Activated naive CD4-positive, alpha-beta T cell treated with anti-CD3 and anti-CD28 coated beads for 36 hours (primary cell): ENCODE measurements at places on chromosomes 1 and 21.

DNA sequence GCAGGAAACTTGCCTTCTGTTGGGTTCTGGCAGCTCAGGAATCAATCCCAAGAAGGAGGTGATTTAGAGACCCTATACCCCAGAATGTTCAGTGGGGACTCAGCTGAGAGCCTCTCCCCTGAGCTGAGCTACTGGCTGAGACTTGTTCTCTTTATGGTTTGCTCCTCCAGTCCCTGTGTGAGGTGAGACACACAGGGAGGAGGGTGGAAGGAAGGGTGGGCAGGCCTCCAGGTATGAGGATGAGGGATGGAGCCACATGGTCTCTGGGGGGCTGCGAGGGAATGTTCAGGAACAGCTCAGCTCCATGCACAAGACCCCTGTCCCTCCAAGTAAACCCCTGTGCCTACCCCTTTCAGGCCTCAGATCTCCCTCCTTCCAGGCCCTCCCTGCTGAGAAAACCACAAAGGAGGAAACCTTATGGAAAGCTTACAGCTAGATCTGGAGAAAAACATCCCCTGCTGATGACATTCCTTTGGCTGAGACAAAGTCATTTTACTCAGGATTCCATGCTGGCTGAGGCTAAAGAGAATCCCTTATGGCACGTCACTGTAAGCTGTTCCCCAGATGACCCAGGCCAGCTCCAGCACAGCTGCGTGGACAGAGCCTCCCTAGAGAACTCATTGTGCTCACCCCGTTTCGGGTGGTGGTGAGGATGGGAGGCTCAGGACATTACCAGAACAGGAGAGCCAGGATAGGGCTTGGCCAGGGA, 91.5 kb upstream of the IPO9 start:
- DNase-seq, result no peak

- no peak for DNase-seq
Observed at GRCh38 chr1:184810735-184811343, 56.2 kb upstream of the EDEM3 start.

DNA sequence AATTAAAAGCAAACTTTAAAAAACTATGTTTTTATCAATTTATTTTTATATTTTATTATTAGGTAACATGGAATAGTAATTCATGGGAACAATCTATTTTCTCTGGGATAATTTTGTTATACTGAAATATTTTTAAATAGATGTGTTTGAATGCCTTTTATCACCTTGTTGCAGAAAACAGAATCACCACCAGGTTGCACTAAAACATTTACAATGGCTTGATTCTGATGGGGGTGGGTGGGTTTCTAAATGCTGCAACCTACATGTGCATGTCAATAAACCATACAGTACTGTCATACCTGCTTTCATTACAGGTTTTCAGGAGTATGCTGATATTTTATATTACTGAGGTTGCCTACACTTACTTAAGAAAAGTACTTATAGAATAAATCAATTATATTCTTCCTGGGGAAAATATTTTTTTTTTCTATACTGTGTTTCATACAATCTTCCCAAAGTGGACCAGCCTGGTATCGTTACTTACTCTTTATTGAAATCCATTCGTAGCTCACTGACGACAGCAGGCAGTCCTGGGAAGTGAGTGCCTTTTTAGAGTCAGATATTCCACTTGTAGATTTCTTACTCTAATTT, 132.8 kb downstream of the PTPRC start:
- DNase-seq, result no peak

DNA sequence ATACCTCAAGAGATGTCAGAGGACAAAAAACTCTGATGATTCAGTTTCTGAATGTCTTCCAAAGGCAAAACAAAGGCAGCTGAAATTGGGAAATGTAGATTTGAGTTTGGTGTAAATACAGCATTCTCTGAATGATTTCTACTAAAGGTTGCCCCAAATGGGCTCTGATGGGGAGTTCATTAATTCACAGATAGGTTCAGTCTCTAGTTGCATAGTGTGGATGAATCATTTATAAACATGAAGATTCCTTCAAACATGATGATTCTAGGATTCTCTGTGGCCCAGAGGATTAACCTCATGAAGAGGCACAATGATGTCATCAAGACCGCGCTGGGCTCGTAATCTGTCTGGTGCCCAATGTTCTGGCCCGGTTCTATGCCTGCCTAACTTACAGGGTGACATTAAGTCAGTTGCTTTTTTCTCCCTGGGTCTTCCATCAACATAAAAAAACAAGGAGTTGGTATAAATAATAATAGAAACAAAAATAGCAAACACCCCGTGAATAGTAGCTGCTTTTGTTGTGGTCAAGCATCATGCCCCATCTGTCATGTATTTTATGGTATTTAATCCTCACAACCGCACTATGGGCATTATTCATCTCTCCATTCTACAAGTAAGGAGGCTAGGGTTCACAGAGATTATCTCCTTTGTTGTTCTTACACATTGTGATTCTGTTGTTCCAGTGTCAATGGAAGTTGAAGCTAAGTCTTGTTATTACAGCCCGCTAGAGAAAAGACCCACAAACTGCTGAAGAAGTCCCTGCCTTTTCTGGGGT, 509.6 kb upstream of the USP24 start:
- no peak for DNase-seq

DNA sequence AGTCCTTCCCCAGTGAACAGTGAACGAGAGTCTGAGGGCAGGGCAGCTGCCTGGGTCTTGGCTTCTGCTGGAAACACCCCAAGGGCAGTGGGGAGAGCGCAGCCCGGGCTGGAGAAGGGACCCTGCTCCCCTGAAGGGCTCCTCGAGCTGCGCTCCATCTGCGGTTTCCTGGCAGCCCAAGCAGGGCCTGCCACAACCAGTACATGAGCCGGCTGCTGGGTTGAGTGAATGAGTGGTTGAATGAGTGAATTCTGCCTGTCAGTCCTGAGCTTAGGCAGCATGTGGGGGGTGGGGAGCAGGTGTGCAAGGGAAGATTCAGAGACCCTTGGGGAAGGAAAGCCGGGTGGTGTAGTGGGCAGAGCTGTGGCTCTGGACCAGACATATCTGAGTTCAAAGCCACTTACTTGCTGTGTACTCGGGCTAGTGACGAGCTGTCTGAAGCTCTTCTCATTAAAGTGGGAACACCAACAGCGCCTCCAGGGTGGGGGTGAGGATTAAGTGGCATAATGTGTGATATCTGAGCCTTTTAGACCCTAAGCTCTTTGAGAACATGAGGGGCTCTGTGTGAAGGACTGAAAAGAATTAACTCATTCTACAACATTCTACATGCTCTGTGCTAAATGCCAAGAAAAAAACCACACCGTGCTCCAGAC, 3.7 kb downstream of the OPRD1 start:
- no peak for DNase-seq

- DNase-seq, result no peak
Observed at GRCh38 chr1:45375104-45376090, 35.2 kb upstream of the MUTYH start.

GRCh38 chr1:237115035-237115434, 73.1 kb downstream of the RYR2 start:
- no peak for DNase-seq

GRCh38 chr1:212601524-212601923, 7.0 kb upstream of the ATF3 start:
- no peak for DNase-seq

- no peak for DNase-seq
Observed at GRCh38 chr1:246597340-246597739, 31.1 kb downstream of the CNST start.
